ENCODE measurements at places on chromosomes 1 and 21. TPM values are rescaled to one million over a fixed set of nuclear protein-coding genes. Genes with fewer than 3 reads are reported as not detected.

The AADACL3 gene
- polyA plus RNA-seq: not detected

The NPR1 gene
- polyA plus RNA-seq: 0.14 TPM

The ZMYND12 gene
- polyA plus RNA-seq: 0.16 TPM

The LCE3A gene
- not detected for polyA plus RNA-seq

The NIPAL3 gene
- polyA plus RNA-seq: 65.3 TPM

The PRRX1 gene
- polyA plus RNA-seq: 264 TPM

The AMY2A gene
- polyA plus RNA-seq: not detected

The CSMD2 gene
- 2.2 TPM for polyA plus RNA-seq

The PADI3 gene
- not detected for polyA plus RNA-seq

The ABCB10 gene
- 11.3 TPM for polyA plus RNA-seq

The COL6A1 gene
- 1,137 TPM for polyA plus RNA-seq

The THEM5 gene
- polyA plus RNA-seq: not detected

The ADAMTS5 gene
- polyA plus RNA-seq: 2.8 TPM

The HPDL gene
- 0.30 TPM for polyA plus RNA-seq

The OR2L2 gene
- polyA plus RNA-seq: not detected

The RGS16 gene
- 0.09 TPM for polyA plus RNA-seq

The PSEN2 gene
- 19.5 TPM for polyA plus RNA-seq

The SYT11 gene
- polyA plus RNA-seq: 53.7 TPM

The MR1 gene
- polyA plus RNA-seq: 35.3 TPM

The FGGY gene
- 9.5 TPM for polyA plus RNA-seq

The ANKRD34A gene
- 1.9 TPM for polyA plus RNA-seq

The TOR1AIP2 gene
- polyA plus RNA-seq: 59.4 TPM

The NEGR1 gene
- 10.6 TPM for polyA plus RNA-seq

The FCRL4 gene
- not detected for polyA plus RNA-seq

The TRNAU1AP gene
- 35.7 TPM for polyA plus RNA-seq

The URB2 gene
- 5.2 TPM for polyA plus RNA-seq

The PCP4 gene
- polyA plus RNA-seq: not detected

The OR2M7 gene
- polyA plus RNA-seq: not detected

The ABCA4 gene
- polyA plus RNA-seq: 0.02 TPM

The KIF14 gene
- polyA plus RNA-seq: 2.2 TPM

The CRYBG2 gene
- not detected for polyA plus RNA-seq

The UMODL1 gene
- not detected for polyA plus RNA-seq

The AMY1A gene
- not detected for polyA plus RNA-seq

The TMCO4 gene
- polyA plus RNA-seq: 12.5 TPM

The FAM72C gene
- 2.3 TPM for polyA plus RNA-seq

The PLPPR4 gene
- polyA plus RNA-seq: 101 TPM

The SLAMF7 gene
- polyA plus RNA-seq: not detected

The ALX3 gene
- not detected for polyA plus RNA-seq

The OR6N1 gene
- not detected for polyA plus RNA-seq

The SLC45A3 gene
- 0.90 TPM for polyA plus RNA-seq

The LRRC53 gene
- polyA plus RNA-seq: not detected

The FCRLA gene
- polyA plus RNA-seq: 0.56 TPM

The LCE4A gene
- polyA plus RNA-seq: not detected

The BEND5 gene
- polyA plus RNA-seq: 0.16 TPM

The SPATA21 gene
- polyA plus RNA-seq: not detected

The ADAMTS4 gene
- 1.0 TPM for polyA plus RNA-seq

The HUNK gene
- polyA plus RNA-seq: 0.25 TPM

The C1QA gene
- polyA plus RNA-seq: not detected

The CYP4Z1 gene
- polyA plus RNA-seq: not detected

The MAP3K6 gene
- polyA plus RNA-seq: 9.0 TPM

The LCE2A gene
- polyA plus RNA-seq: 0.91 TPM

The SHISA4 gene
- polyA plus RNA-seq: 19.0 TPM

The MEX3A gene
- 0.96 TPM for polyA plus RNA-seq

The PHGDH gene
- 45.0 TPM for polyA plus RNA-seq

The AIM2 gene
- polyA plus RNA-seq: not detected

The RGS13 gene
- 0.10 TPM for polyA plus RNA-seq

The C1orf146 gene
- not detected for polyA plus RNA-seq

The SLFNL1 gene
- 0.01 TPM for polyA plus RNA-seq
